GM19239 (cell line): ENCODE measurements at places on chromosomes 16 and 17.

- DNase-seq: no peak
Measured at GRCh38 chr17:73586275-73586832, 57.9 kb downstream of the SDK2 start.

- peak; percentile 96 for DNase-seq
Measured at GRCh38 chr17:82030470-82031302, 792 bp upstream of the RAC3 start.

DNA sequence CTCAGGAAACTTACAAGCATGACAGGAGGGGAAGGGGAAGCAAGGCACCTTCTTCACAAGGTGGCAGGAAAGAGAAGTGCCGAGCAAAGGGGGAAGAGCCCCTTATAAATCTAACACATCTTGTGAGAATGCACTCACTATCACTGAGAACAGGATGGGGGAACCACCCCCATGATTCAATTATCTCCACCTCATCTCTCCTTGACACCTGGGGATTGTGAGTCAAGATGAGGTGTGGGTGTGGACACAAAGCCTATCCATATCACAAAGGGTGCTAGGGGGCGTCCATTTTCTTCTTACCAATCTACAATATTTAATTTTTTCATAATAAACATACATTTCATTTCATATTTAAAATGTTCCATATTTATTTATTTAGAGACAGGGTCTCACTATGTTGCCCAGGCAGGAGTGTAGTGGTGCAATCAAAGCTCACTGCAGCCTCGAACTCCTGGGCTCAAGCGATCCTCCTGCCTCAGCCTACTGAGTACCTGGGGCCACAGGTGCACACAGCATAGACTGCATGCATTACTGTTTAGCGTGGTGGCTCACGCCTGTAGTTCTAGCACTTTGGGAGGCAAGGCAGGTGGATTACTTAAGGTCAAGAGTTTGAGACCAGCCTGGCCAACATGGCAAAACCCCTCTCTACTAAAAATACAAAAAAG lies 26.5 kb upstream of the FAAP100 start:
- DNase-seq: no peak

DNA sequence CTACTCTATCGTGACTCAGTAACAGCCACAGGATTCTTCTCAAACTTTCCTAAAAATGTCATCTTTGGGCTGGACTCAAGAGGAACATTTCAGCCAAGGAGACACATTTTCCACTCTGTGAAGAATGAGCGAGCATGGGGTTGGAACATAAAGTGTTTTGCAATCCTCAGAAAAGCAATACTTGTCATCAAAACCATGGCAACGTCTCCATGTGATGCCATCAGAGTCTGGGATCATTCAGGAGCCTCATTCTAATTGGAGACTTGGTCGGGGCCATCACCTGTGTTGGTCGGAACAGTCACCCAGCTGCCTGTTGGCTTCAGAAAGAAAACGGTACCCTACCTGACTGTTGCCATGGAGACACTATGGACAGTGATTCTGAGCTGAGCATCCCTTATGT lies 25.5 kb downstream of the MYOCD start:
- no peak for DNase-seq

DNA sequence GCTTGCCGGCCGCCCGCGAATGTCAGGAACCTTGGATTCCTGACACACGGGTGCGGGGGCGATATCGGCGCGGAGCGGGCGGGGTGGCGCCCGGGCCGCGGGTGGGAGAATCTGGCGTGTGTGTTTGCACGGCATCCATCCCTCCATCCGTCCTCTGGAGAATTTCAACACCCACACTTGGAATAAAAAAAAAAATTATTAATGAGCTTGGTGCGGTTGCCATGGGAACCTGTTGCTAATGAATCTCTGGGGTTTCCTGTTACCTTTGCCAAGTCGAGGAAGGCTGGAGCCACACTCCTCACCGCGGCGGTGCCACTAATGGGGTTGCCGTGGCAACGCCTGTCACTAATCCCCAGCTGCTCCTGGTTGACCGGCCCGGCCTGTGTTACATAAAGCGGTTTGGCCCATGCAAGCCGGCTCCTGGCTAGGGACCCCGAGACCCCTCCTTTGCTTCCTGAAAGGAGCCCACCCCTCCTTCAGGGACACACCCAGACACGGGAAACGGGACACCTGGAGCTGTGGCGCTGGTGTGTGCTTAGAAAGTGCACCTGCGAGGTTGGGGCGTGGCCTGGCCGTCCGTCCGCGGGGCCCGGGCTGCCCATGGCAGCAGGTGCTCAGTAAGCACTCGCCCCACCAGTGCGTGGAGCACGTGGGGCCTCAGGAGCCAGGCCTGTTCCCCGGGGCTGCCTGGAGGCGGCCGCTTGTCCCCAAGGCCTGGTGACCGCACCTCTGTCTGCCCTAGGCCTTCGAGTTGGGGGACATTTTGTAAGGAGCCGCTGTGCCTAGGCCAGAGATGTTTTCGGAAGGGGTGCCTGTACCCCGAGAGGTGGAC lies 14.6 kb downstream of the CACNA1H start:
- DNase-seq: no peak

GRCh38 chr17:78991017-78991738 lies 11.5 kb upstream of the LGALS3BP start:
- no peak for DNase-seq

DNA sequence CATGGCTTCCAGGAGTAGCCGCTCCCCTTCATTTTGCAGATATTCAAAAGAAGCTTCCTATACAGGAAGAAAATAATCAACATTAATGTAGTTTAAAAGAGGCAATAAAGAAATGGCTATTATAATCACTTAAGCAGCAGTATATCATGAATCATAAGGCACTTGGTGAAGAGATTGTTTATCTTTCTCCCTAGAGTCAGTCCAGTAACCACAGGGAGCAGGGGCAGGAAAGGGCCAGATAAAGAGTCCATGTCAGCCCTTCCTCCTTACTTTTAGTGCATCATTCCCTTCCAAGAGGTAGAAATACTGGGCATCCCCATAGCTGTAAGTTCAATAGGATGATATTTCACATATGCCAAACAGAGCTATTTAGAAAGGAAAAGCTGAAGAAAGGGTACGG lies 184.6 kb upstream of the C17orf78 start:
- DNase-seq: no peak
